ENCODE measurements at places on chromosomes 7 and 10. TPM values are rescaled to one million over a fixed set of nuclear protein-coding genes. Genes with fewer than 3 reads are reported as not detected.
A peak's percentile ranks its signal among the peaks of the same experiment; 100 is the strongest.

DNA sequence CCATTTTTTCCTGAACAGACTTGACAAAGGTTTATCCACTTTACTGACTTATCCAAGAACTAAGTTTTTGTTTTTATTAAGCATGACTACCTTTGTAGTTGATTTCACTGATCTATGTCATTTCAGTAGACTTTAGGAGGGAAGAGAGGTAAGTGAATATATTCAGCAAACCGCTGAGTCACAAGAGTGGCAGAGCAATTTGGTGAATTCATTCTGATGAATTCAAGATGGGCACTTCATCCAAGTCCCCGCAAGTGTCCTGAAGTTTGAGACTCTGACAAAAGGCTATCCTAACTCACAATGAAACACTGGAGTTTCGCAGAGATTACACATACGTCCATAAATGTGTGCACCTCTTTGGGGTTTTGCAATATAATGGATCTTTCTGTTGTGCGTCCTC lies 102.3 kb upstream of the RHEB start:
- peaks cover 4% of the 10 kb centered on the region for H3K36me3 ChIP-seq
- no peak overlapping the region for H3K4me3 ChIP-seq
- H3K4me1 ChIP-seq, result no peaks in the 10 kb centered on the region
- H3K27me3 ChIP-seq, result no peaks in the 10 kb centered on the region
- H3K27ac ChIP-seq, result no peak overlapping the region

DNA sequence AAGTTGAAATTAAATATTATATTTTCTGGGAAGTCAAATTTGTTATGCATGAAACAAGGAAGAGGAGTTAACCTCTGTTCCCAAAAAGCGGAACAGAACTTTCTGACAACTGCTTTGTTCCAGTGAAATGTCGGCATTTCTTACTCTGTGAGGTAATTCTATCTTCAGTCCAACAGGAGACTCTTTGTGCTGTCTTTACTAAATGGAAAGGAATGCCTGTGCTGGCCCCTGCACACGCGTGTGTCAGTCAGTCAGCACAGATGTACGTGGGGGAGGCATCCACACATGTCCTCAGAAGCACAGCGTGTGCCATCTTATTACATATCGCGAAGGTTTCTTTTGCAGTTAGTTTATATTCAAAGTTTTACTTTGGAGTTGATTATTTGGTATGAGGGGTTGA lies 37.5 kb downstream of the NET1 start:
- peaks cover 22% of the 10 kb centered on the region for H3K4me1 ChIP-seq
- H3K27ac ChIP-seq, result no peak overlapping the region
- H3K27me3 ChIP-seq, result no peaks in the 10 kb centered on the region
- H3K4me3 ChIP-seq, result peak overlapping the region; percentile 53

DNA sequence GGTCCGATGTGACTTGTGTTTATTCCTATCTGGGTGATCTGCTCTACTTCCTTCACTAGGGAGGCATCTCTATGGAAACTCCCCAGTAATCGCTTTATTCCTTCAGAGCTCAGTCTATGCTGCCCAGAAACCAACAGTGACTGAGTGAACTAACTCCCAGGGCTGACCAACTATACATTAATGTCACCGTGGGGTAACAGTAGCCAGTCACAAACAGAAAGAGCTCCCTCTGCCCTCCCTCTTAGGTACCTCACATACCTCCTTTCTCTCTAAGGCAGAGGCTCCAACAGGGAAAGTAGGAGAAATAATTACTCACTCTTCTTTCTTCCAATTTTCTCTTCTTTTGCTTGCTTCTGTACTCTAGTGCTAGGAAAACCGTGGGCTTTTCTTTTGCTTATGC lies 855.0 kb downstream of the REEP3 start:
- no peak overlapping the region for H3K27ac ChIP-seq
- no peak for DNase-seq
- no peaks in the 10 kb centered on the region for H3K4me1 ChIP-seq
- H3K4me3 ChIP-seq, result no peak overlapping the region
- H3K27me3 ChIP-seq, result no peaks in the 10 kb centered on the region

The EEPD1 gene
- 9.9 TPM for total RNA-seq

The BMS1 gene
- 13.0 TPM for total RNA-seq

DNA sequence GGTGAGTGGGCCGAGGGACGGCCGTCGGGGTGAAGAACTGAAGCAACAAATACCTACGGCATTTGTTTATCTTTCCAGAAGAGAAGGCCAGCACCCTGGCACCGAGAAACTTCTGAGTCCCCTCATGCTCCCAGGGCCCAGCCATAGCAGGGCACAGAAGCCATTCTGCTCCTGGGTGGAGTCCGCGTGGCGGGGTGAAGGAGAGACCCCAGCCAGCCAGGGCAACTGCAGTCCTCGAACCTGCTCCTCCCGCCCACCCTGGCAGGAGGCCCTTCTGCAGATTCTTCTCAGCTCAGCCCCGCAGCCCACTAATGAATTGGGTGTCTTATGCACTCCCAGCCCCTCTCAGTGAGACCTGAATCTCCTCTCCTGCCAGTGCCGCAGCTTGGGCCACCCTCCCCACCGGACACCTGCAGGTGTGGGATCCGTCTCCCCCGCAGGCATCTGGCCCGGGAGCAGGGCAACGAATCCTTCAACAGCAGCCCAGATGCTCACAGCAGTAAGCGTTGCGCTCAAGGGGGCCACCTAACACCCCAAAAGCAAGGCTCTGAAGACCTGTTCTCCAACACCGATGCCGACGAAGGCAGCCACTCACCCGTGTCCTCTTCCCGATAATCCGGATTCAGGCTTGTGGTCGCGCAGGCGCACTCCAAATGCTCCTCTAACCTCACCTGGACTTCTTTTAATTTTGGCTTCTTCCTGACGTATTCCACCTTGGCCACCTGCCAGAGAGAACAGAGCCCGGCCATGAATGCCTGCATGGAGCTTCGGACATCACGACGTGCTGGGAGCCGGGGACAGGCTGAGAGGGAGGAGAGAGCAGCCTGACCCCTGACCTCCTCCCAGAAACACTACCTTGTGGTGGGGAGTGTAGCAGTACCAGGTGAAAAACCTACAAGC lies 18.9 kb downstream of the PDGFA start:
- peak; percentile 64 for DNase-seq
- H3K27ac ChIP-seq, result no peak overlapping the region

DNA sequence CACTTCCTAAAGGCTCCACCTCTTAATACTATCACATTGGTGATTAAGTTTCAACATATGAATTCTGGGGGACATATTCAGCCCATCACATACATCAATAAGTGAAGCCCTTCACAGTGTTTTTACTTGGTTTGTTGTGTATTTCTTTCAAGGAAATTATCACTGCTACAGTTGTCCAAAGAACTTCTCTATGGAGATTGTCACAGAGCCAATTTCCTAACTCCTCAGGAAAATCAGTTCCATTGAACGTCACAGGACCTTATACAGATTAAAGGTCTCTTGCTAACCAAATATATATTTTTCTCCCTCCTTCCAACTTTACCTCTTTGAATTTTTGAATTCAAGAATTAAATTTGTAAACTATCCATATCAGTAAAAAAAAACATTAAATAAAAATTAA lies 114.3 kb downstream of the LRRN3 start:
- no peak overlapping the region for H3K4me3 ChIP-seq
- DNase-seq, result no peak
- H3K27ac ChIP-seq, result no peak overlapping the region
- H3K27me3 ChIP-seq, result no peaks in the 10 kb centered on the region

The SLC18A3 gene
- not detected for total RNA-seq

- H3K27ac ChIP-seq, result peak overlapping the region; percentile 65
- no peaks in the 10 kb centered on the region for H3K36me3 ChIP-seq
- H3K4me3 ChIP-seq, result no peak overlapping the region
- no peaks in the 10 kb centered on the region for H3K27me3 ChIP-seq
- H3K4me1 ChIP-seq, result peaks cover 16% of the 10 kb centered on the region
These were observed 231.3 kb downstream of the LRMDA start for GRCh38 chr10:75662715-75663114.

DNA sequence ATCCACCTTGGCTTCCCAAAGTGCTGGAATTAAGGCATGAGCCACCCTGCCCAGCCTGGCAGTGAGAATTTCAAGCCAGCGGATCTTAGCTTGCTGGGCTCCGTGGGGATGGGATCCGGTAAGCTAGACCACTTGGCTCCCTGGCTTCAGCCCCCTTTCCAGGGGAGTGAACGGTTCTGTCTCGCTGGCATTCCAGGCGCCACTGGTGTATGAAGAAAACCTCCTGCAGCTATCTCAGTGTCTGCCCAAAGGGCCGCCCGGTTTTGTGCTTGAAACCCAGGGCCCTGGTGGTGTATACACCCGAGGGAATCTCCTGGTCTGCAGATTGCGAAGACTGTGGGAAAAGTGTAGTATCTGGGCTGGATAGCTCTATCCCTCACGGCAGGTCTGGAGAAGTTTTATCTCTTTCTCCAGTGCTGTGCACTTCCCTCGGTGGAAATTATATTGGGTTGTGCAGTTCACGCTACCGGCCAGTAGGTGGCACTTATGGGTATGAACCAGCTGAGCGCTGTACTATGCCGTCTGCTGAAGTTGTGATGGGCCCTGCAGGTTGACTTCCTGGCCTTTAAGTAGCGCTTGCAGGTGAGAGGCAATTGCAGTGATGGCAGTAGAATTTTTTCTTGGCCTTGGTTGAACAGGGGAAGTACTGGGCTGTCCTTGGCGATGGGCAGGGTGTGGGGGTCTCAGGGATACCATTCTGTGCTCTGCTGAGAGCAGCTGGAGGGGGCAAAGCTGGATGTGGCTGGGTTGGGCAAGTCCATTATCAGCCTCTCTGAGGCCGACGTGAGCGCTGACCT lies 138.0 kb upstream of the MTPN start:
- no peak overlapping the region for H3K27ac ChIP-seq
- no peak overlapping the region for H3K4me3 ChIP-seq
- H3K27me3 ChIP-seq, result no peaks in the 10 kb centered on the region
- DNase-seq, result no peak
- no peaks in the 10 kb centered on the region for H3K36me3 ChIP-seq
- H3K4me1 ChIP-seq, result no peaks in the 10 kb centered on the region

DNA sequence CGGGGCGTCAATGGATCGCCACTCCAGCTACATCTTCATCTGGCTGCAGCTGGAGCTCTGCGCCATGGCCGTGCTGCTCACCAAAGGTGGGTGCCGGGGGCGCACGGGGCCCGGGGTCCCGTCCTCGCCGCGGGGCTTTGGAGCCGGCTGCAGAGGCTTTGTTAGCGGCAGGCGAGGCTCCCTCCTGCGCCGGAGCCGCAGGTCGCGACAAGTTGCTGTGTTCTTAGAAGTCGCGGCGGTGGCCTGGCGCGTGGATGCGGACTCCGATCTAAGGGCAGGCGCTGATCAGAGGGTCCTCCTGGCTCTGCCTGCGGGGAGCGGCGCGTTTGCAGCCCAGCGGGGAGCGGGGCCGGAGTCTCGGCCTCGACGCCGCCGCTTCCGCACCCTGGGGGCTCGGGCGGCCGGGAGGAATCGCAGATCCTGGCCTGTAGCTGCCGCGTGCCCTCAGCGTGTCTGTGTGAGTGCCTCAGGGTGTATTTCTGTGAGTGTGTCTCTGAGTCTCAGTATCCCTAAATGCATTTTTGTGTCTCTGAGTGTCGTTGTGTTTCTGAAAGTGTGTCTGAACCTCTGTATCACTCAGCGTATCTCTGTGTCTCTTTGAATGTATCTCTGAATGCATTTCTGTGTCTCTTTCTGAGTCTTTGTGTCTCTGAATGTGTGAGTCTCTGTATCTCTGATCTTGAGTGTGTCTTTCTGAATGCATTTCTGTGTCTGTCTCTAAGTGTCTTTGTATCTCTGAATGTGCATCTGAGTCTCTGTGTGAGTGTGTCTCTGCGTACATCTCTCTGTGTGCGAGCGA lies 766 bp downstream of the BAMBI start:
- DNase-seq, result peak; percentile 76
- peak overlapping the region; percentile 79 for H3K4me3 ChIP-seq
- peak overlapping the region; percentile 76 for H3K27ac ChIP-seq

GRCh38 chr10:11864727-11865126 lies 41.6 kb downstream of the PROSER2 start:
- H3K36me3 ChIP-seq, result peaks cover 13% of the 10 kb centered on the region
- H3K4me1 ChIP-seq, result no peaks in the 10 kb centered on the region
- no peaks in the 10 kb centered on the region for H3K27me3 ChIP-seq
- H3K27ac ChIP-seq, result no peak overlapping the region
- H3K4me3 ChIP-seq, result no peak overlapping the region
- peak; percentile 29 for DNase-seq

GRCh38 chr7:135537905-135538304 lies 19.8 kb upstream of the NUP205 start:
- no peaks in the 10 kb centered on the region for H3K27me3 ChIP-seq
- no peak overlapping the region for H3K4me3 ChIP-seq
- H3K4me1 ChIP-seq, result no peaks in the 10 kb centered on the region
- DNase-seq, result no peak
- H3K36me3 ChIP-seq, result no peaks in the 10 kb centered on the region
- no peak overlapping the region for H3K27ac ChIP-seq

GRCh38 chr7:24356718-24357386 lies 72.9 kb downstream of the NPY start:
- H3K36me3 ChIP-seq, result no peaks in the 10 kb centered on the region
- H3K27ac ChIP-seq, result no peak overlapping the region
- H3K27me3 ChIP-seq, result no peaks in the 10 kb centered on the region
- H3K4me3 ChIP-seq, result no peak overlapping the region

DNA sequence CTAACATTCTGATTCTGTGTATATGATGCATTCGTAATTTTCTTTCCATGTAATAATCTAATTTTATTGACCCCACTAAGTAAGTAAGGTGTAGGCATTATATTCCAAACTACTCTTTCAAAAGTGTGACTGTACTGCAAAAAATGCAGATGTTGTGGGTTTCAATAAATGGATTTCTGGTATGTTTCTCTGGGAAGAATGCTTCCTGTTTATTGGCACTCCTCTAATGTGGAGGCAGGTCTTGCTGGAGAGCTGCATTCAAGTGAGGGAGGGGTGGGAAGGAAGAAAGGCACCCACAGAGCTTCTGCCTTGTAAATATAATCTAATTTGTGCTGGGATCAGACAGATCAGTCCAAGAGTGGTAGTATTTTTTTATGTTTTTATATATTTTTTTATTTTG lies 23.9 kb downstream of the ST7 start:
- no peaks in the 10 kb centered on the region for H3K4me1 ChIP-seq
- no peaks in the 10 kb centered on the region for H3K27me3 ChIP-seq
- no peak overlapping the region for H3K4me3 ChIP-seq
- H3K27ac ChIP-seq, result no peak overlapping the region
- no peak for DNase-seq
- peaks cover 6% of the 10 kb centered on the region for H3K36me3 ChIP-seq

The ASB10 gene
- total RNA-seq, result not detected

DNA sequence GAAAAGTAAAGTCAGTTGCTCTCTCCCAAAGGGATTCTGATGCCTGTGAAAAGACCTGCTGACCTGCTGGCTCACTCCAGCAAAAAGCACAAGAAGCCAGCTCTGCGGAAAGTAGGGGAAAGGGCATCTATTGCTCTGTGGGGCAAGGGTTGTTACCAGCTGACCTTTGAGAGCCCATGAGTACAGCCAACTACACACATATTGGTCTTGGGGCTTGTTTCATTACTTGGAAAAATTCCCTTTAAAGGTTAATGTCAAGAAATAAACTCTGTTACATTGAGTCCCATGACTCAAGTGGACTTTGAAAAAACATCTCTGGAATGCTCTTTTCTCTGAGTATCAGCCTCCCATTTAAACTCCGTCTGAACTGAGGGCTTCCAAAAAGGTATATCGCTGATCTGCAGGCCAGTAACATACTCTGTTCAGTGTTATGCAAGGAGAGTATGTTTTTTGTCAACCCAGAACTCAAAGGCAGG lies 53.2 kb downstream of the PANK1 start:
- no peak overlapping the region for H3K4me3 ChIP-seq
- DNase-seq, result no peak
- no peaks in the 10 kb centered on the region for H3K27me3 ChIP-seq
- no peak overlapping the region for H3K27ac ChIP-seq
- no peaks in the 10 kb centered on the region for H3K36me3 ChIP-seq

- no peak overlapping the region for H3K4me3 ChIP-seq
- no peak for DNase-seq
- H3K27me3 ChIP-seq, result no peaks in the 10 kb centered on the region
- H3K27ac ChIP-seq, result no peak overlapping the region
- H3K4me1 ChIP-seq, result no peaks in the 10 kb centered on the region
These were observed 16.7 kb downstream of the PPP1R3C start for GRCh38 chr10:91616137-91616536.

Measured in upper lobe of right lung (tissue), 1 donor.